ACHN (cell line): ENCODE measurements at places on chromosomes 11 and 22.

DNA sequence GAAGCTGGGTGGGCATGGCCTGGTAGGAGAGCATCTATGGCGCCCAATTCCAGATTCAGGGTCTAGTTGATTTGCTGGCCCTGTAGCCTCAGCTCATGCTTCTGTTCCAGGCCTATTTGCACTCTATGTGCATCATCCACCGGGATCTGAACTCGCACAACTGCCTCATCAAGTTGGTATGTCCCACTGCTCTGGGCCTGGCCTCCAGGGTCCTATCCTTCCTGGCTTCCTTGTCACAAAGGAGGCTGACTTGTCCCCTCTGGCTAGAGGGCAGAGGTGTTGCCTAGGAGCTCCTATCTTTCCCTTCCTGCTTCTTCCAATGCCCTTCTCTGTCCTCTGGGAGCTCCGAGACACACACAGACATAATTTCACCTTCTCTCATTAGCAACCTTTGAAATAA is 21.3 kb downstream of the PIK3IP1 start:
- no peak for DNase-seq

DNA sequence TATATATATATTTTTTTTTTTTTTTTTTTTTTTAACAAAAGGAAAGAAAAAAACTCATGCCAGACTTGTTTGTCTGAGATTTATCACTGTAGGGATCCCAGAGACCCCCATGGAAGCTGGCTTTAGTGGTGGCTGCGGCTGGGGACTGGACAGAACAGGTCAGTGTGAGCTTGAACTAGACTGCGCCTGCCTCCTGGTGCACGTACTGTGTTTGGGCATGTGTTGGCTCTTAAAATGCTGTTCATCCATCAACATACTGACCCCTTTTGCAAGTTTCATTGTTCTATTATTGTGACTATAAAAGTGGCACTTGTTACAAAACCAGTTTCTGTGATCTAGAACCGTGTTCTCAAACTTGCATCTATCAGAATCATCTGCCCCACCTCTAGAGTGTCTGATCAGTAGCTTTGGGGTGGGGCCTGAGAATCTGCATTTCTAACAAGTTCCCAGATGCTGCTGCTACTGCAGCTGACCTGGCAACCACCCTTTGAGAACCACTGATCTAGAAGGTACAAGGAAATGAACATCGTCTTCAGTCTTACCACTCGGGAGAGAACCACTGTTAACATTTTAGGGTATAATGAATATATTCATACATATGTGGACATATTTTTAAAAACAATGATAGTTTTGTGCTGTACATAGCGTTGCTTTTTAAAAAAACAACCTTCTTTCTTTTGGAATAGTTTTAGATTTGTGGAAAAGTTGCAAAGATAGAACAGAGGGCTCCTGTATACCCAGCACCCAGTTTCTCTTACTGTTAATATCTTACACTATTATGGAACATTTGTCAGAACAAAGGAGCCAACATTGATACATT is 54.0 kb downstream of the ZNRF3 start:
- DNase-seq, result no peak

DNA sequence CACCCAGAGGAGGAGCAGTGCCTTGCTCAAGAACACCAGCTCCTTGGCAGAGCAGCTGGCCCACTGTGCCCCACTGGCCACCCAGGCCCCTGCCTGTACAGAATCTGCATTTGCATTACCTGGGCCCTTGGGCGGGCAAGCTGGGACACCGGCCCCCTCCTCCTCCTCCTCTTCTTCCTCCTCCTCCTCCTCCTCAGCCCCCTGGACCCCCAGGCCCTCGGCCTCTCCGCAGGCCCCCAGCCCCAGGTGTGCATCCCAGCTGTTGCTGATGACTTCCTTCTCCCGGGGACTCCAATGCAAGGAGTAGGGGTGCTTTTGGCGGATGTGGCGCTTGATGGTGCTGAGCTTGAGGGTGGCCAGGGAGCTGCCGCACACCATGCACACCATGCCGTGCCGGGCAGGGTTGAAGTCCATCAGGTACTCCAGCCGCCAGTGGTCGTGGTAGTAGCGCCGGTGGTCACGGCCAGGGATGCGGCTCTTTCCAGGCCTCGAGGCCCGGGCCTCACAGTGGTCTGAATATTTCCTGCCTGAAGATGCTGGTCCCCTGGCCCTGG is 2.8 kb downstream of the ZFTA start:
- no peak for DNase-seq

- no peak for DNase-seq
Measured at GRCh38 chr11:7383406-7383805, 101.9 kb upstream of the OLFML1 start.

GRCh38 chr11:121131656-121132055 is 30.6 kb downstream of the TECTA start:
- DNase-seq, result no peak

GRCh38 chr11:2293984-2294925 is 7.5 kb downstream of the C11orf21 start:
- no peak for DNase-seq

DNA sequence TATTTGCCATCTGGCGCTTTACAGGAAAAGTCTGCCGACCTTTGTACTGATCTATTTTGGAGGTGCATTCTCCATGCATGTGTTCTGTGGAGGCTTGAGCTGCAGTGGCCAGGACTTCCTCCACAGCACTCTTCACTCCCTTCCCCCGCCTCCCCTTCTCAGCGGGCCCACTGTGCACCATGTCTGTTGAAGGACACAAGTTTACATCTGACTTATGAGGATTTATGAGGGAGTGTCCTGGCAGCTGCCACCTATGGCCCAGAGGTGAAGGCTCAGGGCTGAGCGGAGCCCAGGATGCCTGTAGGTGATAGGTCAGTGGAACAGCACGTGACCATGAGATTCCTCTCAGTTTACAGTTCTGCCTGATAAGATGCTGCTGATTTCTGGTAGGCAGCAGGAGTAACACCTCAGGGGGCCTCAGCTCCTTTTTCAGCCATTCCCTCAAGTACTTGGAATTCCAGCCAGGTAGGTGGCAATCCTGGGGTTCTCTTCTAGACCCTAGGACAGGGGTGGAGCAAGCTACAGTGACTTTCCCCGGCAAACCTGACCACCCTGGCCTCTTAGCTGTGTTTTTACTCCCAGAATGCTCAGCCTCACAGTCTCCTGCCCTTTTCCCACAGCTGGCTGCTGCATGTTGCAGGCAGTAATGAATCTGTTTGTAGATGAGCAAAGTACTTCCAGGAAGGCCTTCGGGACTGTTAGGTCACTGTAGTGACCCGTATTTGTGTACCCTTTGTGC is 59.9 kb downstream of the PPFIBP2 start:
- DNase-seq, result no peak

GRCh38 chr11:93504110-93505095 is 38.8 kb downstream of the SMCO4 start:
- DNase-seq, result no peak

- no peak for DNase-seq
Measured at GRCh38 chr11:130064596-130064995, 5.1 kb upstream of the APLP2 start.

- no peak for DNase-seq
Measured at GRCh38 chr11:124274000-124274399, 17.8 kb downstream of the OR8G5 start.

DNA sequence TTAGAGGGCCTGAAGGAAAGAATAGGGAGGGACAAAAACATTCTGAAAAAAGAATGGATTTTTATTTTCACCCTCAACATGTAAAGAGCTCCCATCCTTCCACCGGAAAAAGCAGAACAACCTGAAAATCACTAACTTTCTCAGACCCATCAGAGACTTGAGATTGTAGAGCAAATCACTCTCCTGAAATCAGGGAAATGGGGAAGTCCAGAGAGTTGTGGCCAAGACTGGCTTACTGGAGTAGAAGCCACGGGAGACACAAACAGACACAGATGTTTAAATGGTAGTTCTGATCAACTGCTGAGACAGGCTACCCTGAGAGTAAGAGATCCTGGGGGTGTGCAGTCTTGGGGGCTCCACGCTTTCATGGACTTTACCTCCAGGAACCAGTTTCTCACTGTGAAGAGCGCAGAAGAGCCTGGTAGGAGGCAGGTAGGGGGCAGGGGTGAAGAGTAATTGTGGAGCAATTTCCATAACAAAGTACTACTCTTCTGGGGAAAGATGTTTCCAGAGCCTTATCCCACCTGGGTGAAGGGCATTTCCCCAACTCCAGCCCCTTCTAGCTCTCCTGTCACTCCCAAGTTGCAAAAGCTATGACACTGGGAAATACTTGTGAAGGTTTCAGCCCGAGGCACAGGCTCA is 47.1 kb downstream of the ASCL2 start:
- DNase-seq, result no peak

DNA sequence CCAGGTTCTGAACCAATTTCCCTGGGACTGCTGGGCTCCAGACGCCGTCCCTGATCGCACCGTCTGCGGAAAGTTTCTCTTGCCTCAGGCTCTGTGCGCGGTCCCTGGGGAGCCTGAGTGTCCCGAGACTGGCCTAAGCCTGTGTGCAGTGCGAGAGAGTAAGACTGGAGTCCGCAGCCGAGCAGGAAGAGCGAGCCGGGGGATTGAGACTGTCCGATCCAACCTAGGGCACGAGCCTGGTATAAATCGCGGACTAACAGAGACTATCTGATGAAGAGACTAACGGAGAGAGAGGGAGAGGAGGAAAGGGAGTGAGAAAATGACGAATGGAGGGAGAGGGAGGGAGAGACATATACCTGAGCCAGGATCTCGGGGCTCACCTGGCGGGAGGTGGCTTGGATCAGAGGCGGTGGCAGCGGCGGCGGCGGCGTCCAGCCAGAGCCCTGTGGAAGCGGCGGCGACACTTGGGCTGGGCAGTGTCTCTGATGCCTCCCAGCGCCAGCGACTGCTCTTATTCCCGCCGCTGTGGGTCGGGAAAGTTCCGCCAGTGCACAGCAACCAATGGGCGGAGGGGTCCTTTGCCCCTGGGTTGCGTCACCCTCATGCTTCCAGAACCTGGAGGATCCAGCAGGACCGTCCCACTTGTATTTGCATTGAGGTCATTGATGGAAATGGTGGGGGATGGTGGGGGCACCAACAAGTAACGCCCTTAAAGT is at the start of gene CALCA:
Gene CALCA, minus strand, starts transcription at position 487 of the 716 bp plus-strand sequence. CDS start 1,159 bp downstream, outside the sequence.
- no peak for DNase-seq

GRCh38 chr11:66287889-66288670 is 863 bp downstream of the YIF1A start:
- no peak for DNase-seq

DNA sequence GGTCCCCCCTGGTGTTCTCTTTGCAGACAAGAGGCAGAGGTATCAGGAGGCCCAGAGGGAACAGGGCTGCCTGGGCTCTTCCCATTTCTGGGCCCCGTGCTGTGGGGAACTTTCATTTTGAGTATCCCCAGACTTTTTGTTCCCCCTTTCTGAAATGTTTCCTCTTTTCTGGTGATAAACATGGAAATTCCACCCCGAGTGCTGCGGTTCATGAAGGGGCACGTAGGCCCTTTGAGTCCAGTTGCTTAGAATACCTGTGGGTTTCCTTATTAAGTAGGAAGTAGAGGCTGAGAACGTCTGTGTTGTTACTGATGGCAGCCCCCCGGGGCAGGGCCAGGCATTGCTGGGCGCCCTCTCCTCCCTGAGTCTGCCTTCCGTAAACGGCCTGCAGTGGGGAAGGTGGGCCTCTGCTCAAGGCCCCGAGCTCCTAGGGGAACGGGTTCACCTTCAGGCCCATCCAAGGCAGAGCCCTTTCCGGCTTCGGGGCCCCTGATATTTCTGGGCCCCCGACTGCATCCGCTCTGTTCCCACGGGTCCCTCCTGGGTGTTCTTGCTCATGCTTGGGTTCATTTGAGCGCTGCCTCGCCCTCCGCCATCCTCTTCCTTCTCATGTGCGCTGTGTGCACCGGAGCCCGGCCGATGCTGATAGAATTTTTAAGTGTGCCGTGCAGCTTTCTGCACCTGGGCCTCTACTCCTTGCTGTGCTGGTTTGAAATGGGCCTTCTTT is 12.0 kb downstream of the TBC1D22A start:
- no peak for DNase-seq

GRCh38 chr11:108713076-108713790 is 48.4 kb downstream of the DDX10 start:
- no peak for DNase-seq

DNA sequence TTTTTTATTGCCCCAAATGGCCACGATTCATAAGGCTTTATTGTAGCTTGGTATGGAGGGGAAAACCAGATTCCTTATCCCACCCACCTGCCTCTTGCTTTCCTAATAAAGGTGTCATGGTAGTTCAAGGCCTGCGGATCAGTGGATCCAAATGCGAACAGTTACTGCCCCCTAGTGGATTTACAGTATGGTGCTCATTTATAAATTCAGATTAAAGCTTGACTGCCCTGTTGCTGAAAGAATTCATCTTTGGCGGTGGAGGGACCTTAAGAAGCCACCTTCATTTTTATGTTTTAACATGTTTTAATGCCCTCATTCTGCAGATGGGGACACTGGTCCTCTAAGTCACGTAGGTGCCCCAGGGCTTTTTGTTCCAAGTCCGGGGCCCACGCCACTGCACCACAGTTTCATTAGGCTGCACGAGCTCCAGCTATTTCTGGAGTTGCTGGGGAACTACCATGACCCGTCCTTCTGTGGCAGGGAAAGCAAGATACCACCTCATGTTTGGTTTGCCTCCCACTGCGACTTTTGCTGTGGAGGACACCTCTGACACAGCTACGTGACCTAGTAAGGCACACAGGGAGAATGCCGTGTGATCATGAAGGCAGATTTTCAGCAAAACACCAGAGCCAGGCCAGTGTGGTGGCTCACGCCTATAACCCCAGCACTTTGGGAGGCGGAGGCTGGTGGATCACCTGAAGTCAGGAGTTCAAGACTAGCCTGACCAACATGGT is 15.6 kb upstream of the INCENP start:
- peak; percentile 56 for DNase-seq

DNA sequence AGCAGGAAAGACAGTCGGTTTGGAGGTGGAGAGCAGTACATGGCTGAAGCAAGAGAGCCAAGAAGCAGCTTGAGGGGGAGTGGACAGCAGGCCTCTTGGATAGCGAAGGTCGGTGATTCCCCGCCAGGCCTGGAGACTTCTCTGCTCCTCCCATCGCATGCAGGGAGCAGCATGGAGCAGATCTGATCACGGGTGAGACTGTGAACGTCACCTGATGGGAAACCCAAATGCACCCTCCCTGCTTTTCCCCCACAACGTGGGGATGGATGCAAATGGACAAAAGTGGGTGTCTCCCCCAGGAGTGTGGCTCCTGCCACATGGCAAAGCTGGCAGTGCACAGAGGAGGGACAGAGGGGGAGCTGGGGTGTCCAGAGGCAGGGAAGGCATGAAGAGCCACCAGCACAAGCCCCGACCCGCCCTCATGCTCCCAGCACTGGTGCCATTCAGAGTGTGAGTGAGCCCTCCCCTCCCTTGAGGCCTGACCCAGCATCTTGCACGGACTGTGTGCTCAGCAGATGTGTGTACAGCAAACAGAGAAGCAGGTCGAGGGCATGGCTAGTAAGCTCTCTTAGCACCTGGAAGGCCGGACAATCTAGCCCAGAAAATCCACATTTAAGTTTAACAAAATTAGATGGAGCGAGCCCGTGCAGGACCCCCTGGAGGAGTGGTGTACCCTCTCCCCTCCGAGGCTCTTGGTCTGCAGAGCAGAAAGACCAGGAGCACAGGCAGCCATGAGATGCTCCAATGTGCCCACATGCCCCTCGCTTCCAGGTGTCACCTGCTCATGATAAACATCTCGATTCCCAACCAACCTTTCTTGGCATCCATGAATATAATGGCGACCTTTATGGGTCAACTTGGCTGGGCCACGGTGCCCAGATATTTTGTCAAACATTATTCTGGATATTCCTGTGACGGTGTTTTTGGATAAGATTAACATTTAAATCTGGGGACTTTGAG is 661.7 kb downstream of the TBC1D22A start:
- no peak for DNase-seq

GRCh38 chr11:115985896-115986295 is 481.7 kb upstream of the CADM1 start:
- no peak for DNase-seq
